ENCODE measurements at places on chromosomes 5 and 9.

DNA sequence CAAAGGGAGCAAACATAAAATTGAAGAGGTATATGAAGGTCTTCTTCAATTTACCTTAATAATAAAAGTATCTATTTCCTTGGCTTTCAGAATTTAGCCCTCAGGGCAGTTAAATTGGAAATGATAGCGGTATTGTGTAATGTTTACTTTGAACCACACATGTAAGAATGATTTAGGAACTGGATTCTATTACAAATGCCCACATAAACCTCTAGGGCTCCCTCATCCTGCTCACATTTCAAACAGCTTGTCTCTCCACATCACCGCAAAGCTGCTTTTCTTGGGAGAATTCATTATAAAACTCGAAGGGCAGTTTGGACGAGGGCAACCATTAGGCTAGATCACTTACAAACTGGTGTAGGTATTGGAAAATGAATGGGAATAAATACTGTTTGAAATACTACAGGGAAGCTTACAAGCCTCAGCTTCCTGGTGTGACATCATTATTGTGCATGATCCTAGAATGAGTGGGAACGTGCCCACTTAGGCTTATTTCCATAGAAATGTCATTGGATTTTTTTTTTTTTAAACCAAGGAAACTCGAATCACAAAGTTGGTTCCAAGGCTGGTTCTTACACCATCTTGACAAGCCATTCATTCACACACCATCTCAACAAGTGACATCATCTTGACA, 47.3 kb downstream of the MTRR start:
- DNase-seq, result no peak

DNA sequence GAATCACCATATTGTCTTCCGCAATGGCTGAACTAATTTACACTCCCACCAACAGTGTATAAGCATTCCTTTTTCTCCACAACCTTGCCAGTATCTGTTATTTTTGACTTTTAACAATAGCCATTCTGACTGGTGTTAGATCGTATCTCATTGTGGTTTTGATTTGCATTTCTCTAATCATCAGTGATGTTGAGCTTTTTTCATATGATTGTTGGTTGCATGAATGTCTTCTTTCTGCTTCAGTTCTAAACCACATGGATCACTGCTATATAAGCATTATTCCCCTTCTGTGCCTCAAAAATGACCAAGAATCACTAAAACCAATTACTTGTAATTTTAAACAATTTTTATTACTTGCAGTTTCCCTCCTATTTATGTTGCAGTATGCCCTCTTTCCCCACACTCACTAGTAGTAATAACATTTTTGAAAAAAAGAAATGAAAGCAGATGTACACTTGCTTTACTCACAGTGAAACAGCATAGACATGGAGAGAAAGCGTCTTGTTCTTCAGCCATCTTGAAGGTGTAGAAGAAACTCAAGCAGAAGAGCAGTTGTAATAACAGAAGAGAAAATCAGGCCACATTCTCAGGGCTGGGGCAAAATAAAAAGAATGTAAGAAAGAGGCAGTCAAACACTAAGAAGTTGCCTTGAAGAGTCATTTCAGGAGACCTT, 4.5 kb upstream of the TMEM252 start:
- DNase-seq, result no peak

- no peak for DNase-seq
Measured at GRCh38 chr5:68245319-68245718, 29.8 kb downstream of the PIK3R1 start.

GRCh38 chr9:31137176-31138160, 1247.0 kb upstream of the ACO1 start:
- no peak for DNase-seq

- no peak for DNase-seq
Measured at GRCh38 chr9:79885093-79885857, 313.5 kb downstream of the TLE4 start.

- no peak for DNase-seq
Measured at GRCh38 chr5:1218351-1219080, 6.7 kb upstream of the SLC6A18 start.

DNA sequence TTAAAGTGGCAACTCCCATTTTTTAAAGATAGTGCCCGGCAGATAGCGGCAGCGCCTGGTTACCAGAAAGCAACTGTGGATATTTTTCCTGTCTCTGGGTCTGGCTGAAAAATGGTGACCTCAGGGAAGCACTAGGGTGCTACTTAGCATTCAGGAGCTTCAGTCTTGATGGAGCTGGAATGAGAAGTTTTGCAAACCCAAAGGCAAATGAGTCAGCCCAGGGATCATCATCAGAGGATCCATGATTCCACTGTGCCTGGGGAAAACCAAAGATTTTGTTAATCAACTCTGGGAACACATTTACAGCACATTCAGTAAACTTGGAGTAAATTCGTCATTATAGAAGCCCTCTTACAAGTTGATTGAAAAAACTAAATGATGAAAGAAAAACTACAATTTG, 26.7 kb downstream of the F2R start:
- DNase-seq, result no peak

- no peak for DNase-seq
Measured at GRCh38 chr5:145210020-145210419, 625.1 kb downstream of the PRELID2 start.

- DNase-seq, result no peak
Measured at GRCh38 chr5:170297589-170298462, at the start of gene LCP2. Gene LCP2 (minus strand): TSS chr5:170297777. CDS start chr5:170297611, 166 bp downstream.

- DNase-seq, result no peak
Measured at GRCh38 chr5:96641368-96642280, 20.6 kb upstream of the CAST start.

DNA sequence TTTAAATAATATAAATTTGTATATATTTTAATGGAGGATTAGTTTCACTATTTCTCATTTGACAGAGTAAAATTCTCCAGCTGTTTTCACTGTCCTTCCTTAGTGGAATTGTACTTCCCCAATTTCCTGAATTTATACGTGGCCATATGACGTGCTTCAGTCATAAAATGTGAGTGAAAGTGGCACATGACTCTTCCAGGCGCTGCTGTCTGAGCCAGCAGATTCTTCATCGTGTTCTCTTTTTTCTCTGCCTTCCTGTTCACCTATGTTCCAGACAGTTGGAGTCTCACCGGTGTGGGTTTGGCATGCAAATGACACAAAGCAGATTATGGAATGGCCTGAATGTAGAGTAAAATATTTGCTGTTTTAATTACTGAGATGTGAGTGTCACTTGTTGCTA, 684.1 kb downstream of the SEMA5A start:
- no peak for DNase-seq

DNA sequence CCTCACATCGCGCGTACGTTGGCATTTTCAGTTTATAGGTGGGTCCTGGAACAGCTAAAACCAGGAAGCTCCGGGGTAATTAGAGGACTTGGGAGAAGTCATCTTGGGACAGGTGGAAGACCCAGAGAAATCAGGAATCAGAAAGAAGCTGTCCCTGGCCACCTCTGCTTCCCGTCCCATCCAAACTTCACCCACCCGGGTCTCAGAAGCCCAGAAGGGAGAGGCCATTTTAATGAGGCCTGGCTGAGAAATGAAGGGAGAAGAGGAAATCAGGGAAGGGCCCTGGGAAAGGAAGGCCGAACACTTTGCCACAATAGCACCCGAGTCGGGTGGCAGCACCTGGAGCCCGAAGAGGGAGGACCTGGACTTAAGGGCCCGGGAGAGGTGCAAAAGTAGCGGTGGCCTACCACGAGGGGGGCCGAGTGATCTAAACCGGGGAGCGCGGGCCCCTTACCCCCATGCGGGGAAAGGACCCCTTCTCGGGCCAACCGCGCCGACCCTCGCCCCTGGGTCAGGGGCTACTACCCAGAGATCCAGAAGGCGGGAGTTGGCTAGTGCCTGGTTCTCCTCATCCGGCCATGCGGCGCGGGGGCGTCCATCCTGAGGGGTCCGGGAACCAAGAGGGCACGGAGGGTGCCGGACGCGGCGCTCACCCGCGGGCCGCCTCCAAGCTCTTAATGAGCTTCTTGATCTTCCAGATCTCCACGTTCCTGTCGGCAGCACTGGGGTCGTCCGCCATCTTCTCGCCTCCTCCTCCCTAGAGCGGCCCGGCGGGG, 668 bp downstream of the ETF1 start:
- DNase-seq, result no peak

DNA sequence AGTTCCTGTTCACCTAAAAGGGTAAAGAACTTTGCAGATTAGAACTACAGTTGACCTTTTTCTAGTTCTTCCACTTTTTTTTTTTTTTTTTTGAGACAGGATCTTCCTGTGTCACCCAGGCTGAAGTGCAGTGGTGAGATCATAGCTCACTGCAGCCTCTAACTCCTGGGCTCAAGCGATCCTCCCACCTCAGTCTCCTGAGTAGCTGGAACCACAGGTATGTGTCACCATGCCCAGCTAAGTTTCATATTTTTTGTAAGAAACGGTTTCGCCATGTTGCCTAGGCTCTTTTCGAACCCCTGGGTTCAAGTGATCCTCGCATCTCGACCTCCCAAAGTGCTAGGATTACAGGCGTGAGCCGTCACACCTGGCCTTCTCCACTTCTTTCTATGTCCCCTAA, 39.7 kb upstream of the TNFAIP8 start:
- DNase-seq, result no peak

- DNase-seq, result no peak
Measured at GRCh38 chr5:87268970-87269377, 1.3 kb downstream of the RASA1 start.

DNA sequence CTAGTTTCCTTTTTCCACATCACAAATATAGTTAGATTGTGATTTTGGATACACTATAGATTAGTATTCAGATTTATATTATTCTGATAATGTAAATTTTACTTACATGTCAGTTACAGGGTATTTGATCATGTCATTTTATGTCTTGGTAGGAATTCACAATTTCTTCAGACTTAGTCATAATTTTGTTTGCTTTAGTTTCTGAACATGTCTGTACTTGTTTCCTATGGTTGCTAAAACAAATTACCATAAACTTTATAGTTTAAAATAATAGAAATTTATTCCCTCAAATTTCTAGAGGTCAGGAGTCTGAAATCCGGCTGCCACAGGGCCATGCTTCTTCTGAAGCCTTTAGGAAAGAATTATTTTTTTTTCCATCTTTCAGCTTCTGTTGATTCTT, 1817.2 kb upstream of the CDH9 start:
- DNase-seq, result no peak

- no peak for DNase-seq
Measured at GRCh38 chr5:157108976-157109375, at the start of gene HAVCR2. Gene HAVCR2 (minus strand): TSS chr5:157109044. CDS start chr5:157108983, 61 bp downstream.

DNA sequence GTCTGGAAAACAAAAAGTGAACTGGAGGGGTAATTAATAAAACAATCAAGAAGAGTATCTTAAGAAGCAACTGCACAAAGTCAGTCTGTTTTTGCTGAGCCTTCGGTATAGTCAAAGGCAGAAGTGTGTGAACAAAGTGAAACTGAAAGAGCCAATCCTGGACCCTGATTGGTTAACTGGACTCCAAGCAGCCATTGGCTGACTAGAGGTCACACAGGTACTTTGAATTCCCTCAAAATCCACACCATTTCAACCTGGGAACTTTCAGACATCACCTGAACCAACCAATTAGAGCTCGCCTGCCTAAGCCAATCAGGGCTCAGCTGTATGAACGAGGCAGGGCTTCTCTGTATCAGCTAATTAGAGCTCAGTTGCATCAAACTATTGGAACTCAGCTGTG, 286.7 kb downstream of the TLE4 start:
- no peak for DNase-seq

GRCh38 chr9:98494852-98495251, 213.9 kb downstream of the GABBR2 start:
- no peak for DNase-seq

DNA sequence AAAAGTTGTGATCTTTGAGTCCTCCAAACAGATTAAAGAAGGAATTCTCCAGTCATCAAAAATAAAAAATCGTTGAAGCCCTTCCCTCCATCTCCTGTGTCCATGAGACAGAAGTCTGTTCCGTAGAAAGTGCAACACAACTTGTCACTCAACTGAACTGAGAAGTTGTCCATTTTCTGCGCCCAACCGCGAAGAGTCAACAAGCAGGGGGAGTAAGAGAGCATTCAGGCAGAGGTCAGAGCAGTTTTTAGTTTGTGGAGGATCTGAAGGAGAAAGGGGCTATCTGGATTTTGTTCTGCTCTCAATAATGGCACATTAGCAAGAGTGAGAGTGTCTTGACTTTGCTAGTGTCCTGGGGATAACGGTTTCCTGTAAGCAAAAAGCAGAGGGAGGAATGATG, 303.9 kb downstream of the ICE1 start:
- DNase-seq, result no peak

DNA sequence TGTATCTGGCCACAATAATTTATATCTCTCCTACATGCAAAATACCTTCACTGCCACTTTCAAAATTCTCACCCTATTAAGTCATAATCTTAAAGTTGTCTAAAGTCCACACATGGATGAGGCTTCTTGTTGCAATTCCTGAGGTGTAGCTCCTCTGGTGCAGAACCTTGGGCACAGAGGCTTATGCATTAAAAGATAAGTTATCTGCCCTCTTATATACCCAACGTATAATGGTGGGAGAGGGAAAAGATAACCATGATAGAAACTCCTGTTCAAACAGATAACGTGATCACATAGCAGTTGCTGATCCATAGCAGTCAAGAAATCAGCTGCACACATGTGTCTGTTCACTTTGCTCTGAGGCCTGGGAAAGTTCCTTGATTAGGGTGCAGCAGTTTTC, 1767.0 kb downstream of the MAT2B start:
- no peak for DNase-seq

DNA sequence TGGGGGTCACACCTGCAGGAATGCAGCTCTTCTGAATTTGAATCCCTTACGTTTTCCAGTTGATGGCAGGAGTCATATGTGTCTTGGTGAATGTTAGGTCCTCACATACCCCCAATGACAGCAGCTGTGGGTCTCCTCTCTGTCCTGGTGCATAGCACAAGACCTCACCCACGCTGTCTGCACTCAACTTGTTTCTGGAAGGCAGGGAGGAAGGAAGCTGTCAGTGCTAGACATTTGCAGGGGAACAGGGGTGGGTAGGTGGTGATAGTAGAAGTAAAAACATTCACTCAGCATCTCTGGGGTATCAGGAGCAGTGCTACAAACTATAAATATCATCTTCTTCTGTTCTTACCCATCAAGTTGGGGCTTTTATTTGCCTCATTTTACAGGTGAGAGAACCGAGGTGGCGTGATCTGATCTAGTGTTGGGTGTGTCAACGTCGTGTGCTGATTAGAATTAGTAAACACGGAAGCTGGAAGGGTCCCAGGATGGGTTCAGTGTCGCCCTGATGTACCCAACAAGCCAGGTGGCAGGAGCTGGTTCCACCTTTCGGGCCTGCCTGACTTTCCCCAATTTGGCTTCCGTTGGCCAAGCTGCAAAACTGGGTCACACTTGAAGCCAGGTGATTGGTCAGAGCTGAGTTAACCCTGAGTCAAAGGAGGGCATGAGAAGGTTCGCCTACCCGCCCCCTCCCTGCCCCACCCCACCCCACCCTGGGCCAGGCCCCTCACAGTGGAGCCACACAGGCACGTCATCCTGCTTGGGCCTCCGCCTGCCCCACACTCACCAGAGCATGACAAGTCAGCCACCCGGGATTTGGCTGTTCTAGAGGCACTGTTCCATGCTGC, 15.8 kb downstream of the ERGIC1 start:
- DNase-seq, result no peak

All from right atrium auricular region (tissue), 2 donors.